Cerebellum (tissue), 4 donors: ENCODE measurements at places on chromosomes 3 and 15. TPM values are rescaled to one million over a fixed set of nuclear protein-coding genes. Genes with fewer than 3 reads are reported as not detected.

DNA sequence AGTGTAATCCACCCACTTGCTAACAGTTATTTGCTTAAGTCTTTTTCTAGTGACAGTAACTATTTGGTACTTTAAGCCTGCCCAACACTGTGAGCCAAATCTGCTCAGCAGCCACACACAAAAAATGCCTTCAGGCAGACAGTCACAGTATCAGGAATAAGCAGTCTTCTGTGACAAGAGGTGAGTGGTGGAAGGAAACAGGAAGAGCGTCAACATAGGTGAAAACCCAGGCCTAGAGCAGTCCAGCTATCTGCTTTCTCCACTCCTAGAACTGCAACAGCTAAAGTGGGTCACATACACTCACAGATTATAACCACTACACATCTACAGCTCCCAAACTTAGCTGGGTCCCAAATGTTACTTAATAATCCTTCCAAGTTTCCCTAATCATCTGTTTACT is 213.7 kb downstream of the ZBTB20 start:
- DNase-seq, result no peak

- DNase-seq, result no peak
Observed at GRCh38 chr3:68057637-68058320, 403.4 kb upstream of the SUCLG2 start.

DNA sequence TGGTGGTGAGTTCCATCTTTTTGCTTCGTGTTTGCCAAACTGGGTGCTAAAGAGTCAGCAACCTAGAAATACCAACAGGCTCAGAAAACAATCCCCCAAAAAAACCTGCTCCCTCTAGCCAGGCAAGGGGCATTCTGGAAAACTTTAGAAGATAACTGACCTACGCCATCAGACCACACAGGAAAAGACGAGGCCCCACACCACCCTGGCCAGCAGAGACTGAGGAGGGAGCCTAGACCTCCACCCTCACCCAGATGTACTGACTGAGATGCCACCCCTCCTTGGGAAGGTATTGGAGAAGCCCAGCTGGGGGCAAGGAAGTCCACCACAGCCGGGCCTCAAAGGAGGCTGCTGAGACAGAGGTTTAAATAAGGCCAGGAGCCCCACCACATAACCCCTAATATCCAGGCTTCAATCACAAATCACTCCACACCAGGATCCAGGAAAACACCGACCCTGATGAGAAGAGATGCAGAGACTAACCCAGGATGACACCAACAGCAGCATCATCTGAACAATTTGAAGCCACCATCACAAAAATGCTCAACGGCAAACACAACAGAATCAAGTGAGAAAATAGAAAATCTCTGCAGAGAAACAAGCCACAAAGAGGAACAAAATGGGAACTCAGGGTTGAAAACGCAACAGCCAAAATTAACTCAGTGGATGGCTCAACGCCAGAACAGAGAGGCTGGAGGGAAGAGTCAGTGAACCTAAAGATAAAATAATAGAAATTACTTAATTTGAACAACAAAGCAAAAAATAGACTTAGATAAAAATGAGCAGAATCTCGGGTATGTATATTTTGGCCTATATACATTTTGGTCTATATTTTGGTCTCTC is 61.0 kb downstream of the TPRA1 start:
- no peak for DNase-seq

Gene SST
- total RNA-seq, result 10.0 TPM

Gene LTK
- total RNA-seq, result 0.36 TPM

GRCh38 chr3:174477491-174477890 is 381.6 kb upstream of the NAALADL2 start:
- DNase-seq, result no peak

Gene NOX5
- 0.09 TPM for total RNA-seq
